ENCODE measurements at places on chromosomes 11 and 22.

DNA sequence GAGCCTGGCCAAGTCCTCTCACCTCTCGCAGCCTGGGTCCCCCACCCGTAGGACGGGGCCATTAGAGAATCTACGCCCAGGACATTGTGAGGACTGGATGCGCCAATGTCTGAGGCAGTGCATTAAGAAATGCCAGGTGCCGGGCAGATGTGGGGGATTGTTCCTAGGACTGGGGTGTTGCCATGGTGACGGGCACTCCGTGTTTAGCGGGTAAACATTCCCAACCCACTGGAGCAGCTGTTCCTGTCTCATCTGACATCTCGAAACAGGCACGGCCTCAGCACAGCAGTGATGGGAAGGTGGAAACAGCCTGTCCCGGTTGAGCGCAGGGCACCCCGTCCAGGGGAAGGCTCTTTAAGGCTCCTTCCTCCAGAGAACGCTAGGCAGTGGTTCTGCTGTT lies 99.6 kb upstream of the RTL6 start:
- peaks cover 15% of the 10 kb centered on the region for H3K4me1 ChIP-seq
- peaks cover 6% of the 10 kb centered on the region for H3K27me3 ChIP-seq
- H3K27ac ChIP-seq, result no peak overlapping the region
- no peak overlapping the region for H3K4me3 ChIP-seq
- H3K36me3 ChIP-seq, result no peaks in the 10 kb centered on the region

GRCh38 chr11:10418259-10418949 lies 36.7 kb upstream of the AMPD3 start:
- no peak overlapping the region for H3K4me3 ChIP-seq
- H3K27ac ChIP-seq, result no peak overlapping the region
- H3K36me3 ChIP-seq, result peaks cover 8% of the 10 kb centered on the region
- H3K27me3 ChIP-seq, result no peaks in the 10 kb centered on the region

GRCh38 chr11:86980086-86980796 lies 25.0 kb upstream of the FZD4 start:
- H3K27me3 ChIP-seq, result no peaks in the 10 kb centered on the region
- H3K36me3 ChIP-seq, result no peaks in the 10 kb centered on the region
- no peaks in the 10 kb centered on the region for H3K4me1 ChIP-seq
- no peak overlapping the region for H3K27ac ChIP-seq
- DNase-seq, result no peak

- H3K4me3 ChIP-seq, result no peak overlapping the region
- no peaks in the 10 kb centered on the region for H3K27me3 ChIP-seq
- H3K27ac ChIP-seq, result no peak overlapping the region
These were observed 25.1 kb upstream of the FJX1 start for GRCh38 chr11:35593143-35593542.

DNA sequence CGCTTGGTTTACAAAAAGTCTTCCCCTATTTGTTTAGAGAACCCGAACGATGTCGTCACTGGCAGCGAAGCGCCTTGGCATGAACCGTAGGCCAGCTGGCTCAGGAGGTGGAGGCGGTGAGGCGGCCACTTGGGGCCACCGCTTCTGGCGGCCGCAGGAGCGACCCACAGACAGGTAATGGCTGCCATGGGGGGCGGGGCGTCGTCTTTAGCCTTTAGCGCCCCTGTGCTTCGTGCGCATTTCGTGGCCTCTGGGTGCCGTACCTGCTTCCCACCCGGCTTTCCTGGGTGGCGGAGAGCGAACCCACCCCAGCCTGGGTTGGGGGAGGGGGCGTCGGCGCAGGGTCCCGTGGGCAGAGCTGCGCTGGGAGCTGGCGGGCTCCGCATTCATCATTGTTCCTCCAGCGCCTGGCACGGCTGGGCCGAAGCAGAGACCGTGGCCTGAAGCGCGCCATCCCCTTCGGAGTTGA lies 469 bp upstream of the OSBP2 start:
- H3K4me3 ChIP-seq, result peak overlapping the region; percentile 90
- no peak overlapping the region for H3K27ac ChIP-seq
- H3K36me3 ChIP-seq, result no peaks in the 10 kb centered on the region

GRCh38 chr11:36026315-36026968 lies 82.6 kb downstream of the LDLRAD3 start:
- no peak overlapping the region for H3K27ac ChIP-seq
- no peaks in the 10 kb centered on the region for H3K36me3 ChIP-seq
- DNase-seq, result no peak
- no peaks in the 10 kb centered on the region for H3K27me3 ChIP-seq
- H3K4me1 ChIP-seq, result peaks cover 26% of the 10 kb centered on the region

DNA sequence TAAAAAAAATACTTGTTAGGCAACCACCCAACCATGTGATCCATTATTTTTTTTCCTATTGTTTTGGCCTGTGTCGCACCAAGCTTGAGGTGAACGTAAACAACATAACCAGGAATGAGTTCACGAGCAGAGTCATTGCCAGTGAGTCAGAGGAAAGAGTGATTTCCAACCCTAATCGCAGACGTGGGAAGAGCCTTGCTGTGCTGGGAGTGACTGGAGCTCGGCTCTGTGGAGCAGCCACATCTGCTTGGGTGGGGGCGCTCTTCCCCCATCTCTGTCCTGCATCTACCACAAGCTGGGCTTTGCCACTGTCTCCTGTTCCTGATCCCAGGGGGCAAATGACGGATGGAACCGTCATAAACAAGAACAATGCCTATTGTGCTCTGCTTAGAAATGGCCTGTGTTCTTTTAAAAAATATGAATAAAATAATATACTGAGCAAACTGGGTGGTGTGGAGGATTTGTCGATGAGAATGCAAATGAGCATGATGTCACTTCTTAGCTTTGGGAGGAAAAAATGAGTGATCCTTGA lies 210.0 kb downstream of the KIRREL3 start:
- no peaks in the 10 kb centered on the region for H3K36me3 ChIP-seq
- peaks cover 9% of the 10 kb centered on the region for H3K27me3 ChIP-seq
- DNase-seq, result no peak
- H3K4me3 ChIP-seq, result no peak overlapping the region
- H3K27ac ChIP-seq, result no peak overlapping the region

GRCh38 chr11:43135966-43136534 lies 175.7 kb upstream of the API5 start:
- H3K36me3 ChIP-seq, result peaks cover 5% of the 10 kb centered on the region
- peaks cover 1% of the 10 kb centered on the region for H3K27me3 ChIP-seq
- no peaks in the 10 kb centered on the region for H3K4me1 ChIP-seq
- H3K27ac ChIP-seq, result no peak overlapping the region

GRCh38 chr11:20005747-20006146 lies 154.5 kb downstream of the DBX1 start:
- DNase-seq, result no peak
- H3K27me3 ChIP-seq, result peaks cover 10% of the 10 kb centered on the region
- H3K4me3 ChIP-seq, result no peak overlapping the region
- no peak overlapping the region for H3K27ac ChIP-seq
- H3K36me3 ChIP-seq, result no peaks in the 10 kb centered on the region

DNA sequence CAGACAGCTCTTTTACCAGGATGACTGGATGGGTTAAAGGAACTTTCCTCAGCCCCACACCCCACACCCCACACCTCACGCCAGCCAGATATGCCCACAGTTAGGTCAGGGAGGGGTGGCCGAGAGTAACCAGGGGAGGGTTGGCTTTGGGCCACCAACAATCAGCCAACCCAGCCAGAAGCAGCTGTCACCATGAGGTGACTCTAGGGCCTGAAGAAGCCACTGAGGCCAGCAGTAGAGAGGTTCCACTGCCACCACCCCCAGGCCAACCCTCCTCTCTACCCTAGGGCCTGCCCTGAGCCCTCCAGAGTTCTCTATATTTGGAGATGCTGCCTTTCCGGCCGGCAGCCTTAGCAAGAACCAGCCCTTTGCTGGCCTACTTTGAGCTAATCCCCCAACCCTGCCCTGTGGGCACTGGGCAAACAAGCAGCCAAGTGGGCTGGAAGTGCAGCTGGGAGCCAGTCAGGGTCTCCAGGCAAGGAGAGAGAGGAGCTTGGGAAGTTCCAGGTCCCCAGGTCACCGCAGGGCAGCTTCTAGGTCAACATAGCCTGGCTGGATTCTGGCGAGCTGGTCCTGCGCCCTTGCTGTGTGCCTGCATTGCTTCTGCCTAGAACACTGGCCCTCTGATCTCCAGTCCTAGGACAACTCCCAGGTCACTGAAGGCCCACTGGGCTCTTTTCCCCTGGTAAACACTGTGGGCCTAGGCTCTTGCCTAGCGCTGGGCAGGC lies 12.0 kb upstream of the SYT8 start:
- DNase-seq, result no peak
- H3K4me1 ChIP-seq, result no peaks in the 10 kb centered on the region
- peaks cover 5% of the 10 kb centered on the region for H3K36me3 ChIP-seq
- peaks cover 8% of the 10 kb centered on the region for H3K27me3 ChIP-seq
- no peak overlapping the region for H3K27ac ChIP-seq

- H3K27me3 ChIP-seq, result no peaks in the 10 kb centered on the region
- H3K27ac ChIP-seq, result no peak overlapping the region
- H3K4me1 ChIP-seq, result peaks cover 12% of the 10 kb centered on the region
- no peak for DNase-seq
- H3K4me3 ChIP-seq, result no peak overlapping the region
These were observed 2.2 kb downstream of the CYB561A3 start for GRCh38 chr11:61359516-61359915.

- H3K4me3 ChIP-seq, result peak overlapping the region; percentile 95
- H3K36me3 ChIP-seq, result no peaks in the 10 kb centered on the region
- peaks cover 34% of the 10 kb centered on the region for H3K4me1 ChIP-seq
- H3K27me3 ChIP-seq, result peaks cover 29% of the 10 kb centered on the region
- no peak for DNase-seq
These were observed 796 bp upstream of the YIF1A start for GRCh38 chr11:66289548-66290329.

Measured in glutamatergic neuron (in vitro differentiated cells).